Gastrocnemius medialis (tissue), 4 donors: ENCODE measurements at places on chromosomes 2 and 18. TPM values are rescaled to one million over a fixed set of nuclear protein-coding genes. Genes with fewer than 3 reads are reported as not detected.

Gene DNAJB2
- total RNA-seq, result 58.6 TPM

DNA sequence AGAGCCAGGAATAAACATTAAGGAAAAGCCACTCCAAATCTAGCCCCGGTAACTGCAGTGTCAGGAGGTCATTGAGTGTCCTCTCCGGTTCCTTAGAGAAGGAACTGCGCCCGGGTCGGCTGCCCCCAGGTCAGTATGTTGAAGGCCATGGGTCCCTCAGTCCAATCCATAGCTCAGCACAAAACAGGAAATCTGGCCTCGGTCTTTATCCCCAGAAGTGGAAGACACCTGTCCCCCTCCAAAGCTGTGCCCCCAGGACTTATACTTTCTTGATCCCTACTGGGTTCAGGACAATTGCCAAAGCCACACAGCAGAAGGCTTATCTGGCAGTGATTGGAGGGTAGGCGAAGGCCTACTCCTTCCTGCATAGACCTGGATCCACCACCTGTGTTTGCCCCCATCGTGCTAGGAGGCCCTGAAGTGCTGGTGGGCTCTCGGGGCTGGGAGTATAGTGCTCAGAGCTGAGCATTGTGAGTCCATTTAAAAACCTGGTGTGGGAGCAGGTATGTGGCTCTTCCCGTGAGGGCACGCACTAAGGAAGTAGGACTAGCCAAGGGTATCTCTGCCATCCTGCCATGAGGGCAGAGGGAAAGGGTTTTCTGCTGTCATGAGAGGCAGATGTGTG, 178.6 kb downstream of the SEPTIN10 start:
- no peak for DNase-seq

- no peak for DNase-seq
These were observed 197.2 kb downstream of the LDLRAD4 start for GRCh38 chr18:13415736-13416135.

Gene OXER1
- total RNA-seq, result 0.56 TPM
